H4 (cell line): ENCODE measurements at places on chromosomes 7 and 10. TPM values are rescaled to one million over a fixed set of nuclear protein-coding genes. Genes with fewer than 3 reads are reported as not detected.

- DNase-seq, result no peak
Observed at GRCh38 chr10:100519311-100520051, at the start of gene SEC31B. TSS of gene SEC31B (minus strand) at chr10:100519861. CDS start at chr10:100516952, 2,909 bp downstream.

- DNase-seq, result no peak
Observed at GRCh38 chr7:37286454-37286832, 162.2 kb downstream of the ELMO1 start.

GRCh38 chr7:72037516-72037915 is 374.6 kb downstream of the CALN1 start:
- DNase-seq, result no peak

- DNase-seq, result no peak
Observed at GRCh38 chr7:38873433-38873832, 35.6 kb downstream of the VPS41 start.

SLC25A40 gene
- 15.4 and 38.4 TPM in 2 replicates for total RNA-seq

DPYSL4 gene
- 18.0 and 19.6 TPM in 2 replicates for total RNA-seq
